ENCODE measurements at places on chromosomes 3 and 15.

- DNase-seq, result no peak
Measured at GRCh38 chr3:113138839-113139743, 72.3 kb upstream of the BOC start.

DNA sequence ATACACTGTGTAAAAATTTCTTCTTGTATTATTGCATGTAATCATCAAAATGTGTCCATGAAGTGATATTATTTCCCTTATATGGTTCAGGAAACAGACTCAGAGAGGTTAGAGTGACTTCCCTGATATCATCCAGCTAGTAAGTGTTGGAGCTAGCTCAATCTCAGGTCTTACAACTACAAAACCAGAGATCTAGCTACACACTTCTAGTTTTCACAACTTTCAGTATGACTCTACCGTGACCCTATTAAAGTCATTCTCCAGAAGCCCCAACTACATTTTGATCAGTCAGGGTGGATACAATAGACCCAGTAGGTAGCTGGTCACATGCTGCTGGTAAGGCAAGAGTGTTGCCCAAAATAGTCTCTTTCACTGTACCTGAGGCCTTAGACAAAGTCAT is 165.3 kb downstream of the GOLIM4 start:
- DNase-seq, result no peak

DNA sequence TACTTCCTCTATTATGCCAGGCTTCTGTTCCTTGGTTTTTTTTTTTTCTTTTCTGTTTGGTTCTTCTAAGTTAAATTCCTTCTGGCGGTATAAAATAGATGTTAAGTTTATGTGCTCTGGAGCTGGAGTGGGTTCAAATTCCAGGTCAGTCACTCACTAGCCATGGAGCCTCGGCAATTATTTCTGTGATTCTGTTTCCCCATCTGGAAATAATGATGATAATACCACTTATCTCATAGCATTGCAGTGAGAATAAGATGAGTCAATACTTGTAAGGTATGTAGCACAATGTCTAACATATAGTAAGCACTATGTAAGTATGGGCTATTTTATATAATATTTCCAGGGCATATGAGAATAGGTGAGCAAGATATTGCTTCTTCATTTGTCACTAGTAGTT is 33.2 kb upstream of the ZDHHC23 start:
- DNase-seq, result no peak

- DNase-seq, result no peak
Measured at GRCh38 chr3:40923651-40924050, 275.7 kb upstream of the CTNNB1 start.

DNA sequence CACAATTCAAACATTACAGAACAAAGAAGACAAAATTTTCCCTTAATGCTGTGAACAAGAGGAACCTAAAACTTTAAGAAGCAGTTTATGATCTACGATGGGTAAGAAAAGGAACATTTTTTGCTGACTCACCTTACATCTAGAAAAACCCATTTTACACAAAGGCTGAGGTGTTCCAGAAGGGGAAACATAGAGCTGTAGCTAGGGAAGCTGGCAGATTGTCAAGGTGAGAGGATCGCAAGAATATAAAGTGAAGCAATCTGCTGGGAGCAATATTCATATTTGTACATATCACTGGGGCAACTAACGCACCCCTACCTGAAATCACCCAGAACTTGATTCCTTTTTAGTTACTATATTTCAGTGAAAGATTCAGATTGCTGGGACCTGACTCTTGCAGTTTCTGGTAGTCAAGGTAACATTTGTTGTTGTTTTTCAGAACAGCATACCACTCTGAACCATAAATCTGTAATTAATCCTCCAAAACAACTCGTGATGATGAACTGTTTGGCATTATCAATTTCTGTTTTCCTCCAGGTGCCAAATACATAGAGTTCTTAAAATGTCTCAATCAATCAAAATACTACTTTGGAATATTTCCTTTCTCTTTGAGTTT is 184.1 kb upstream of the LRRC3B start:
- DNase-seq, result no peak

DNA sequence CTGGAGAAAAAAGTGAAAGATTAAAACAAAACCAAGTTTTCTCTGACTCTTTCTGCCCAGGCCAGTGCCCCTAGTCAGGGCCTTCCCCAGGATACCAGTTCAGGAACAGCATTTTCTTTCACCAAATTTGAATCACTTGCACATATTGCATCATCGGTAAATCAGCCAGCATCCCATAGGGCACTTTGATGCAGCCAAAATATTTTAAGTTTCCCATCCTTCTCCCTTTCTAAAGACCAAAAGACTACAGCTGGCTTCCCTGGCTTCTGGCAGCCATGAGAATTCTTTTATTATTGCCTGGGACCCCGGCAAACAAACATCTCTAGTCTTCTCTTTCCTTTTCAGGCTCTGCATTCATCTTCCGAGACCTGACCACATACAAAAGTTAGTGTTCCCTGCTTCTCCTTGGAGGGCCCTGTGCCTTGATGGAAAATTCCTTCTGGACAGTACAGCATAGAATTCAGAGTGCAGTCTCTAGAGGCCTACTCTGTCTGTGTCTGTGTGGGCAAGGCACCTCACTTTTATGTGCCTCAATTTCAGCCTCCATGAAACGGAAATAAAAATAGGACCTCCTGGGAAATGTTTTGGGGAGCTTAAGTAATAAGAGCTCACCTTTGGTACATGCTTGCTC is 348.0 kb downstream of the VPS13C start:
- DNase-seq, result no peak

Data from NCI-H774 (cell line).